IMR-90 (cell line): ENCODE measurements at places on chromosomes 6 and 20. TPM values are rescaled to one million over a fixed set of nuclear protein-coding genes. Genes with fewer than 3 reads are reported as not detected.

DNA sequence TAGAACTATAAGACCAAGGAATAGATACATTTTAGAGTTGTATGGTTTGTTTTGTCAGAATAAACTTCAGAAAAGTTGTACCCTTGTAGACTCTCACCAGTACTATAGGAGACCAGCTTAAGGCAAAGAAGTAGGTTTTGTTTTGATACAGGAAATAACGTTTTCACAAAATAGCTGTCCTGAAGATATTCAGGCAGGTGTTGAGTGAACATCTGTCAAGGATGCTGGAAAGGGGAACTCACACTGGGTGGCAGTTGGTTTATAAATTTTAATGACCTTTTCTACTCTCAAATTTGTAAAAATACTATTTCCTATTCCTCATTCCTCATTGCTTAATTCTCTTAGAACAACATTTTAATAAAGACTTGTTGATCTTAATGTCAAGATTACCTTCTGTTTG lies 174.0 kb upstream of the MAN1A1 start:
- no peaks in the 10 kb centered on the region for H3K4me1 ChIP-seq
- DNase-seq, result no peak
- H3K36me3 ChIP-seq, result no peaks in the 10 kb centered on the region
- H3K4me3 ChIP-seq, result no peak overlapping the region
- no peak overlapping the region for H3K27ac ChIP-seq

DNA sequence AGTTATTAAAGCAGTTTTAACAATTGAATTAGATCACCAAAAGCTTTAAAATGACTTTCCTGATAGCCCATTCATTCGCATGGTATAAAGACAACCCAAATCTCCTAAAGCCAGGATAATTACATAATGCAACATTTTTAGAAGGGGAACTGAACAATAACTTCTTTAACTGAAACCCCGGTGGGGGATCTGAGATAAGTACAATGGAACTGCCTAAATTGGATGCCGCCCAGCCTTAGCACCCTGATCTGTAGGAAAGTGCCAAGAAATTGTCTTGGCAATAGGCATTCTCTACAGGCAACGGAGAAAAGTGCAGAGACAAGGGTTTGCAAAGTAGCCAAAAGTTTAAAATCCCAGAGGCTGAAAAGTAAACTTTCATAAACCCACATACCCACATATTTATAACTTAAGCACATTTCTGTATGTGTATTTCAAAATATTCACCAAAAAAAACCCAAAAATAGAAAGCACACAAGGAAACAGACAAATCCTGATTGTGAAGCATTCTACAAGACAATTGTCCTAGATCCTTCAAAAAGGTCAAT lies 98.8 kb upstream of the BEND6 start:
- no peak overlapping the region for H3K27ac ChIP-seq
- peak; percentile 17 for DNase-seq
- no peaks in the 10 kb centered on the region for H3K36me3 ChIP-seq

GRCh38 chr20:33261465-33261864 lies 21.5 kb upstream of the BPIFB1 start:
- no peak overlapping the region for H3K27ac ChIP-seq
- peaks cover 3% of the 10 kb centered on the region; the same call in 1 of the 2 replicates for H3K27me3 ChIP-seq
- no peak for DNase-seq
- H3K4me3 ChIP-seq, result no peak overlapping the region
- no peaks in the 10 kb centered on the region for H3K4me1 ChIP-seq
- H3K36me3 ChIP-seq, result no peaks in the 10 kb centered on the region

- no peaks in the 10 kb centered on the region for H3K36me3 ChIP-seq
- peak overlapping the region; percentile 92 for H3K27ac ChIP-seq
- DNase-seq, result peak; percentile 88
Observed at GRCh38 chr20:50744143-50744792, 12.9 kb downstream of the PARD6B start.

The MYCT1 gene
- 0.79 and 0.89 TPM in 2 replicates for polyA plus RNA-seq

DNA sequence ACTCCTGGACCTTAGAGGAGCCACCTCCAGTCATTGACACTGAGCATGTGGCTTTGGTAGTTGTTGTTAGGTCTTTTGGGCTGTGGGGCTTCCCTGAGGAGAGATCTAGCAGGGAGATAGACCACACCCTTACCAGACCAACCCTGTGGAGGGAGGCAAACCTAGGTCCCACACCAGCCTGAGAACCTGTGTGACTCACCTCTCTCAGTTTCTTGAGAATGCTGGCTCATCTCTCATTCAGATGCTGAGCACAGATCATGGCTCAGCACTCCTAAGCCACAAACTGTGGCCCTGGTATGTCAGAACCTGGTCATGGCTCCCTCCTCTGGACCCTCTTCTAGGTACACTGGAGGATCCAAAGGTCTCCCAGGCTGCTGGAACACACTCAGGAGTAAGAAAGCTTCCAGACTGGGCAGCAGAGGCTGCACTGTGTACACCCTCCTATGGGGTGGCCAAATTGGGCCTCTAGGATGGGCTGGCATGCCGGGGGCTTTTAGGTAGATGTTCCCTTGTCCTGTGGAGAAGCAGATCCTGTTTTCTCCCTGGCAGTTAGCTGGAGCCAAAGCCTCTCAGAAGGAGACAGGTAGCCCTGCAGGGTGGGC lies 1294.5 kb downstream of the KHDRBS2 start:
- H3K27me3 ChIP-seq, result no peaks in the 10 kb centered on the region
- no peaks in the 10 kb centered on the region for H3K36me3 ChIP-seq
- no peaks in the 10 kb centered on the region for H3K4me1 ChIP-seq
- no peak overlapping the region for H3K4me3 ChIP-seq

DNA sequence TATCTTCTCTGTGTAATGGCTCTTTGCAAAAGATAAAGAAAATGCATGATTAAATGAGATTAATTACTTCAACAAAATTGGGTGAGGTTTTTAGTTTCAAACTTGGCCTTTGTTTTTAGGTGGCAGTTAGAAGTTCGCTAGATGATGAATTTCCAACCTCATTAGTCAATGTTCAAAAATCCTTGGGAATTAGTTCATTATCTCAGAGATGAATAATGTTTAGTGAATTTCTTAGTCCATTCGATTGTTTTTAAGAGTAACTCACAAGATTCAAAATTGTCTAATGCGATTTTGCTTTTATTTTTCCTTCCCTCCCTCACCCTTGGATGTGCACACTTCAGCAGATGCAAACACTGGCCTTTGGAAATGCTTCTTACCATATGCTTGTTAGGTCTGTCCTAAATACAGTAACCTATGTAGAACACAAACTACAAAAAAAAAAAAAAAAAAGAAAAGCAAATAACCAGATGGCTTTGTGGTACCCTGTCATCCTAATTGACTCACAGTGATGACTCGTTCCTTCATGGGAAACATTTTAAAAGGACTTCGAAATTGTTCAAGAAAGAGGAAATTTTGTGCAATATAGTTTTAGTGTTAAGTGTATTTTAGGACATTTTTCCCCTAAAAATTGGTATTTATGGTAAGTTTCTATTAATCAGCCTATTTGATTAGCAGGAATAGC lies 66.7 kb downstream of the FAM229B start:
- no peak overlapping the region for H3K27ac ChIP-seq
- H3K4me1 ChIP-seq, result peaks cover 17% of the 10 kb centered on the region
- DNase-seq, result peak; percentile 85
- H3K27me3 ChIP-seq, result no peaks in the 10 kb centered on the region
- peaks cover 5% of the 10 kb centered on the region for H3K36me3 ChIP-seq

The GPX5 gene
- polyA plus RNA-seq, result not detected in 2 replicates

DNA sequence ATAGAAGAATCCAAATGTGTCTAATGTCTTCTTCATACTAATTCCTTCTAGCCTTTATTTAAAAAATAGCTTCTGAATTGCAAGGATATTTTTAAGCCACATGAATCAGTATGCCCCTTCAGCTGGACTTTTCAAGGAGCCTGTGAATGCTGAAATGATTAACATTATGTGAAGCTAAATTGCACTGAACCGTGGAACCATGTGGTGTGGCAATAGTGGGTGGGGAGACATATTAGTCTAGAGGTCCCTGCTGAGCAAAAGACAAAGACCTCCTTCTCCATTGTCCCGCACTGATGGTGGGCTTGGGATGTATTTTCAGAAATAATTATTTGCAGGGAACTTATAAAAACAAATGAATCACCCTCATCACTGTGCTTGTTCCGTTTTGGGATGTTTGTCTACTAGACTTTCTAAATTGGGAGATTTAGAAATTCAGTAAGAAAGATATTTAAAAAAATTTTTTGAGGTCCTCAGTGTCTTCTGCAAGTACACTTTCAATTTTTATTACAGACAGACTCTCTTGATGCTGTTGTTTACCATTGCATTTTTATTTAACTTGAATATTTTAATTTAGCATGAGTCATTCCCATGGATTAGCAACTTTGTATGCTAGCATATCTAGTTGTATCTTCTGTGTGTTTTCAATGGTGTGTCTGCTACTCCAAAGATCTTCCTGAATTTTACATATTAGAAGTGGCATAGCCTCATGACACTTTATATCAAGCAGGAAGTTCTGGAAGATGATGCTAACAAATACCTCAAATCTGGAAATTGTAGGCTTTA lies 238.1 kb downstream of the LAMA2 start:
- H3K27ac ChIP-seq, result no peak overlapping the region
- no peak for DNase-seq
- H3K4me3 ChIP-seq, result no peak overlapping the region
- H3K4me1 ChIP-seq, result no peaks in the 10 kb centered on the region
- no peaks in the 10 kb centered on the region for H3K27me3 ChIP-seq

The SOX18 gene
- polyA plus RNA-seq, result not detected in 2 replicates

DNA sequence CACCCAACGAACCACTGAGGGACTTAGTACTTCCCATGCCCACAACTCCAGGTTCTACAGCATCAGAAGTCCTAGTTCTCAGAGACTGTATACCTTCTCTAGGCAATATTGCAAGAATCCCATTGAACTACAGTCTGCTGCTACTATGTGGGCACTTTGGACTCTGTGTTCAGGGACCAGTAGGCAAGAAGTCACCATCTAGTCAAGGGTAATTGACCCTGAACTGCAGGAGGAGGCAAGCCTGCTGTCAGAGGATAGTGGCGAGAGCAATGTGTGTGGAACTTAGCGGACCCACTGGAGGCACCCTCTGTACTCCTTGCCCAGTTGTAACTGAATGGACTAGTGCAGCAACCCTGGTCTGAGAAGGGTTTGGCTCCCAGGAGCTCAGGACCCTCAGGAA lies 15.7 kb downstream of the HEBP2 start:
- no peak for DNase-seq
- H3K4me1 ChIP-seq, result no peaks in the 10 kb centered on the region
- H3K27me3 ChIP-seq, result no peaks in the 10 kb centered on the region
- no peak overlapping the region for H3K27ac ChIP-seq
- H3K4me3 ChIP-seq, result no peak overlapping the region
- H3K36me3 ChIP-seq, result peaks cover 13% of the 10 kb centered on the region

GRCh38 chr6:113004054-113004453 lies 656.9 kb downstream of the RFPL4B start:
- no peaks in the 10 kb centered on the region for H3K4me1 ChIP-seq
- H3K36me3 ChIP-seq, result no peaks in the 10 kb centered on the region
- no peak for DNase-seq
- no peak overlapping the region for H3K27ac ChIP-seq

DNA sequence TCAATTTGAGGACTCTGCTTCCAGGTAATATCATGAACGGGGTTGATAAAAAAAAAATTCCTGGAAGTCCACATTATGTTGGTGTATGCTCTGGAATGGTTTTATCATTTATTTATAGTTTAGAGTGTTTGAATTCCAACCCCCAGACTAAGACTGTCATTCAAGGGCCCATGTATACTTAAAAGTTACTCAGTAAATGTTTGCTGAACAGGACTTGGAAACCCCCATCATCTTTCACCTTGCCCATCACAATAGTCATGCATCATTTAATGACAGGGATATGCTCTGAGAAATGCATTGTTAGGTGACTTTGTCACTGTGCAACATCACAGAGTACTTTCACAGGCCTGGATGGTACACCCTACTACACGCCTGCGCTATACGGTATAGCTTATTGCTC lies 104.8 kb downstream of the ATXN1 start:
- no peaks in the 10 kb centered on the region for H3K27me3 ChIP-seq
- H3K27ac ChIP-seq, result no peak overlapping the region
- H3K4me1 ChIP-seq, result peaks cover 4% of the 10 kb centered on the region

- no peaks in the 10 kb centered on the region for H3K36me3 ChIP-seq
- H3K4me3 ChIP-seq, result no peak overlapping the region
- no peak overlapping the region for H3K27ac ChIP-seq
- no peak for DNase-seq
- H3K4me1 ChIP-seq, result no peaks in the 10 kb centered on the region
- peaks cover 15% of the 10 kb centered on the region; the same call in 1 of the 2 replicates for H3K27me3 ChIP-seq
Observed at GRCh38 chr6:147497472-147497871, 11.0 kb upstream of the SAMD5 start.

- no peak overlapping the region for H3K27ac ChIP-seq
- H3K36me3 ChIP-seq, result no peaks in the 10 kb centered on the region
- no peak for DNase-seq
- H3K4me3 ChIP-seq, result no peak overlapping the region
- no peaks in the 10 kb centered on the region for H3K27me3 ChIP-seq
- 0 out of 2 replicates have a peak, but pooled peaks cover 2% of the 10 kb centered on the region for H3K4me1 ChIP-seq
Observed at GRCh38 chr6:167839343-167839742, 12.6 kb downstream of the AFDN start.

The GSTA3 gene
- not detected in 2 replicates for polyA plus RNA-seq

GRCh38 chr6:14046476-14047068 lies 71.0 kb upstream of the CD83 start:
- H3K27me3 ChIP-seq, result peaks cover 12% of the 10 kb centered on the region
- no peak overlapping the region for H3K27ac ChIP-seq
- DNase-seq, result peak; percentile 48
- H3K36me3 ChIP-seq, result no peaks in the 10 kb centered on the region

The VGLL2 gene
- not detected in 2 replicates for polyA plus RNA-seq

DNA sequence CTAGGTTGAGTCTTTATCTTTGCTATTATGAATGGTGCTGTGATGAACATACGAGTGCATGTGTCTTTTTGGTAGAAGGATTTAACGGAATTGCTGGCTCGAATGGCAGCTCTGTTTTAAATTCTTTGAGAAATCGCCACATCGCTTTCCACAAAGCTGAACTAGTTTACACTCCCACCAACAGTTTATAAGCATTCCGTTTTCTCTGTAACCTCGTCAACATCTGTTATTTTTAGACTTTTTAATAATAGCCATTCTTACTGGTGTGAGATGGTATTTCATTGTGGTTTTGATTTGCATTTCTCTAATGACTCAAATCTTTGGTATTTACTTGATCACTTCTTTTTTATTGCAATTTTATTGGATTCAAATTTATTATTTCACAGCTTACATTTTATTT lies 117.4 kb upstream of the HDGFL1 start:
- no peak overlapping the region for H3K27ac ChIP-seq
- no peaks in the 10 kb centered on the region for H3K36me3 ChIP-seq
- no peak overlapping the region for H3K4me3 ChIP-seq

The GPR6 gene
- not detected in 2 replicates for polyA plus RNA-seq

- H3K4me1 ChIP-seq, result no peaks in the 10 kb centered on the region; the same call in 1 of the 2 replicates
- H3K36me3 ChIP-seq, result peaks cover 3% of the 10 kb centered on the region; the same call in 1 of the 2 replicates
- no peaks in the 10 kb centered on the region for H3K27me3 ChIP-seq
- no peak for DNase-seq
- no peak overlapping the region for H3K4me3 ChIP-seq
- H3K27ac ChIP-seq, result no peak overlapping the region
Observed at GRCh38 chr20:51680067-51680749, 88.0 kb downstream of the ATP9A start.

DNA sequence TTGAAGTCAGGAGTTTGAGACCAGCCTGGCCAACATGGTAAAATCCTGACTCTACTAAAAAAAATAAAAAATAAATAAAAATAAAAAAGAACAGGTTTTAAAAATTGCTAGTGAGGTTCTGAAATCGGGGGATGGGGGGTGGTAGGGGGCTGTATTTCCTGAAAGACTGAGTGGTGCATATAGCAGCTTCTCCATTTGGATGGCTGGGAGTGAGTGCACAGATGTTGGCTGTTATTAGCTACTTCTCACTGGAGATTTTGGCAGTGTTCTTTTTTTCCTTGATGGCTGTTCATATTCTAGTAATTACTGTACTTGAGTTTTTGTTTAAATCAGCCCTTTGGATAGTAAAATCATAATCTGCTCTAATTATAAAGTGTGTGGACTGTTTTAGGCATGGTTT lies 79.8 kb downstream of the RTN4IP1 start:
- H3K4me3 ChIP-seq, result no peak overlapping the region
- peaks cover 10% of the 10 kb centered on the region for H3K4me1 ChIP-seq
- no peaks in the 10 kb centered on the region for H3K36me3 ChIP-seq
- no peak for DNase-seq
- H3K27me3 ChIP-seq, result no peaks in the 10 kb centered on the region
